M059J (cell line): ENCODE measurements at places on chromosomes 3 and 15.

GRCh38 chr3:113185194-113185835 lies 26.0 kb upstream of the BOC start:
- peak; percentile 12 for DNase-seq

DNA sequence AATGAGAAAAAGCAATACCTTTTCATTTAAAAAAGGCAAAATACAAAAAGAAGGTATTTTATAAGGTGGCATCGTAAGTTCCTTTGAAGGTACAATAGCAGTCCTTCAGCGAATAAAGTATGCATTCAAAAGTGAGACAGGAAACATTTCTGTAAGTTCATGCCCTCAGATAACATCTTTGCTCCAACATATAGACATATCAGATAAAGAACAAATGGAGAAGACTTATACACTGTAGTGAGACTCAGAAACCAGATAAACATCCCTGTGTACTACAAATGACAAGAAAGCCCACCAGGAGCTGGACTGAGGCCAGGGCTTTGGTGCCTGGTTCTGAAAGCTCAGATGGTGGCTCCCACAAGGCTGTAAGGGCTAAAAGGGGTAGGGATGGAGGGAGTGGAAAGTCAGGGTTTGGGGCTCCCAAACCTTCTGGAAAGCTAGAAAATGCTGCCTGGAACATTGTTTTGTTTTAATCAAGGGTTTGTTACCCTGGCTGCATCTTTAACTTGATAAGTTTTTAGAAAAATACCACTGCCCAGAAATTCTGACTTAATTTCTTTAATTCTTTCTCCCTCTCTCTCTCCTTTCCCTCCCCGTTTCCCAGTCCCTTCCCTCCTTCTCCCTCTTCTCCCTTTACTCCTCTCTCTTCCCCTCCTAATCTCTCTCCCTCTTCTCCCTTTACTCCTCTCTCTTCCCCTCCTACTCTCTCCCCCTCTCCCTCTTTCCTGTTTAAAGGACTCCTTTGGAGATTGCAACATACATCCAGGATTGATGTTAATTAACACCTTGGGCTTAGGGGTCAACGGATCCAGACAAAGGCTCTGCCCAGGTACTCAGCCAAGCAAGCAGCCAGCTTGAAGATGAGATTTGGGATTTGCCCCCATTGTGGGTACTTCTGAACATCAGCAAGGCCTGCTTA lies 126.1 kb downstream of the AQP9 start:
- DNase-seq: no peak

GRCh38 chr3:192487033-192487432 lies 240.3 kb downstream of the FGF12 start:
- peak; percentile 15 for DNase-seq

DNA sequence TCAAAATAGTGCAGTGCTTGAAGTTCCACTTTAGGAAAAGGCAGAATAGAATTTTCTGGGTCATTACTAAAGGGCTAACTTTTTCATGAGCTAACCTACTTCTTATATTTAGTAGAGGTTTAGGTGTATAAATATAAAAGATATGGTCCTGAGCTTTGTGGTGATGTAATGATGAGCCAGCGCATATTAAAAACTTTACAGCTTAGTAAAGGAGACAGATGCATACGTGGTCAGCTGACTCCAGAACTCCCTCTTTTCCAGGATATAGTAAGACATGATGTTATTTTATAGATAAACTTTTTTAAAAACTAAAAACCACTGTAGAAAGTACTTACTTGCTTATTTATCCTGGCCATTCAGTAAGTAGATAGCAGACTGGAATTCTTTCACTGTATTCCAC lies 895.0 kb downstream of the CADM2 start:
- no peak for DNase-seq

- DNase-seq: no peak
Measured at GRCh38 chr3:87120881-87121280, 106.2 kb upstream of the CHMP2B start.

DNA sequence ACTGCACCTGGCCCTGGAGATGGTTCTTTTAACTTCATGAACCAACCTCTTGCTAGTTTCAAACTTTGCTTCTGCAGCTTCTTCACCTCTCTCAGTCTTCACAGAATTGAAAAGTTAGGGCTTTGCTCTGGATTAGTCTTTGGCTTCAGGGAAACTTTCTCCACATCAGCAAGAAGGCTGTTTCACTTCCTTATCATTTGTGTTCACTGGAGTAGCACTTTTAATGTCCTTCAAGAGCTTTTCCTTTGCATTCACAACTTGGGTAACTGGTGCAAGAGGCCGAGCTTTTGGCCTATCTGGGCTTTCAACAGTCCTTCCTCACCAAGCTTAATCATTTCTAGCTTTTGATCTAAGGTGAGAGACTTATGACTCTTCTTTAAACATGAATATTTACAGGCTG lies 15.7 kb upstream of the TM2D3 start:
- no peak for DNase-seq

- peak; percentile 75 for DNase-seq
Measured at GRCh38 chr3:153350420-153350819, 188.4 kb downstream of the RAP2B start.

DNA sequence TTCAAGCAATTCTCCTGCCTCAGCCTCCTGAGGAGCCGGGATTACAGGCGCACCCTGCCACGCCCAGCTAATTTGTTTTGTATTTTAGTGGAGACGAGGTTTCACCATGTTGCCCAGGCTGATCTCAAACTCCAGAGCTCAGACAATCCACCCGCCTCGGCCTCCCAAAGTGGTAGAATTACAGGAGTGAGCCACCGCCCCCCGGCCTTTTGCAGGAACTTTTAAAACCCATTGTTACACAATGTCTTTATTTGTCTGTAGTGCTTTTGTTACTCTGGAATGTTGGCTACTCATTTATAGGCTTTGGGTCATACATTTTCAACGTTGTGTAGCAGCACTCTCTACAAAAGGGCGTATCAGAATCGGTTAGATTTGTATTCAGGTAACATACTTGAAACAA lies 499.1 kb downstream of the ROBO2 start:
- no peak for DNase-seq

DNA sequence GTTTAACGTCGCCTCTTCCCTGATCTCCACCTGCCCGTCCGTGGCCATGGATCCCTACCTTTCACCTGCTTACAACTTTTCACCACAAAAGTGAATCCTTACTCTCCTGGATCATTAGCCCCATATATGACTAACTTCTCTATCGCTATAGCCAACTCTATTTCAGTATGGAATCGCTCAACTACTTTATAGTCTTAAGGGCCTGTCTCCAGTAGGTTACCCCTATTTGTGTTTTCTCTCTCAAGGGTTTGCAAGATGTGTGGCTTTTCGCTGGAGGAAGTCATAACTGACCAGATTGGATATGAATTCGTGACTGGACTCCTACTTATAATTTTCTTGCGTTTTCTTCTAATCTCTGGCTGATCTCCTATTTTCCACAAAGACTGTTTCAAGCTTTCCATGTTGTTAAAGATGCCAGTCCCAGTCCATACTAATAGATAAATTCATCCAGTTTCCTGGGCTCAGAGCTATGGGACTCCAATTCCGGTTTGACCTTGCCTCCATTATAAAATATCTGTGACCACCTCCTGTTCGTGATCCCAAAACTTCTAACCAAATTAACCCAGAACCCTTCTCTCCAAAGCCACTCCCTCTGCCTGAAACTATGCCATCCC lies 1.3 kb upstream of the STAG1 start:
- no peak for DNase-seq

GRCh38 chr3:120095979-120096426 lies 1.8 kb upstream of the GSK3B start:
- DNase-seq: no peak

DNA sequence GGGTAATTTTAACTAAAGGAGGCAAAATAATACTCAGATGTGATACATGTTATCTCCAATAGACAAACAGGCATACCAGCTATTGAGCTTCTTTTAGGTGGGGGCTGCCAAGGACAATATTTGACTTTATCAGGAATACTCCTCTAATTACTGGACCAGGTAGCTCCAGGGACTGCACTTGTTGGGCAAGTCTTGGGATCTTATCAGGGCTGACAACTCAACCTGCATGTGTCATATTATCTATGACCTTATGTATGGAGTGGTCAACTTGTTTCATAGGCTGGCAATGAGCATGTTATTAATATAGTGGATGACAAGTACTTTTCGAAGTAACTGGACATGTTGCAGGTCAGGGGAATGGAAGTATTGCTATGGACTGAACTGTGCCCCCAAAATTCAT lies 15.0 kb upstream of the ZNF445 start:
- DNase-seq: no peak

- no peak for DNase-seq
Measured at GRCh38 chr15:78355177-78355576, 15.0 kb downstream of the CRABP1 start.

DNA sequence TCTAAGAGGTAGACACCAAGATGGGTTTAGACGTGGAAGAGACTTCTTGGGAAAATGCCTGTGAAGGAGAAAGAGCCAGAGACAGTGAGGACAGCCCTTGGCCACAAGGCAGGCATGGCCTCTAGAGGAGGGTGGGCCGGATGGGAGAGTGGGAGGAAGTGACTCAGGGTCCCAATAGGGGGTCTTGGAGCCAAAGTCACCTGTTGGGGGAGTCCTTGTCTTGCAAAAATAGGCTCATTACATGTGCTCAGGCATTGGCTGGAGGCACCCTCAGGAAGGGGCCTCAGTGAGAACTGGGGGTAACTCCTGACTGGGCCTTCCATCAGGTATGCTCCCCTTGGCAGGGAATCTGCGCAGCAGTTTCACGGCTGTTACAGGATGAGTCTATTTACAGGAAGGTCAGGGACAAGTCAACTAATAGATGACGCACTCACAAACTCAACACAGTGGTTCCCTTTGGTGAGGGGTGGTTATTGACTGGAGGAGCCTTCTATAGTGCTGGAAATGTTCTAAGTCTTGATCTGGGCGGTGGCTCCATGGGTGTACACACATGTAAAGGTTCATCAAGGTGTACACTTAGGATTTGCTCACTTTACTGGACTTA lies 259.6 kb downstream of the XXYLT1 start:
- DNase-seq: no peak

GRCh38 chr3:123750209-123750608 lies 133.9 kb downstream of the MYLK start:
- peak; percentile 43 for DNase-seq

- DNase-seq: no peak
Measured at GRCh38 chr15:52351206-52351908, 55.8 kb upstream of the MYO5C start.

DNA sequence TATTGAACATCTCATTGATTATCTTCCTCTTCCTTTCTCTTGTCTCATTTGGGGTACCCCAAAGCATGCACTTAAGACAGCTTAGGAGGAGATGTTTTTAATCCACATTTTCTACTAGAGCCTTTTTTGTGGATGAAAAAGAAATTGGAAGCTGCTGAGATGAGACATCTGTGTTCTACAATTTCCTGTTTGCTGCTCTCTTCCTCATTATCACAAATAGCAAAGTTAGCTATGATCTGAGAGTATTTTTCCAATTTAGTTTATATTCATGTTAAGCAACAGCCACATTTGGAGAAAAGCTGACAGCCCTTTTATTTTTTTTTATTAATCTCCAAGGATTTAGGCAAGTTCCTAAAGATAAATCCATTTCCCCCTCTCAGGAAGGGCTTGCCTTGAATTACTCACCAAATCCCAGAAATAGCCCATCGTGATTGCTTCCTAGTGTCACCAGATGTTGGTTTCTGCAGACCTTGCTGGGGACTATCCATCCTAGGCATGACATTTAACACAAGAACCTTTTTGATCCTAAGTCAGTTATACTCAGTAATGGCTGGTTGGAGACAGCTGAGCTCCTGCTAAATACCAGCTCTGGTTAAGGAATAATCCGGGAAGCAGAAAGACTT lies 70.8 kb upstream of the FILIP1L start:
- no peak for DNase-seq

GRCh38 chr3:27186013-27186412 lies 183.2 kb downstream of the NEK10 start:
- DNase-seq: no peak

- DNase-seq: no peak
Measured at GRCh38 chr3:138297059-138297607, 32.5 kb downstream of the NME9 start.

- no peak for DNase-seq
Measured at GRCh38 chr3:160612386-160613075, 47.2 kb upstream of the KPNA4 start.

- peak; percentile 47 for DNase-seq
Measured at GRCh38 chr15:62853114-62853840, 189.3 kb upstream of the TPM1 start.

GRCh38 chr15:76176487-76177085 lies 116.8 kb downstream of the TMEM266 start:
- no peak for DNase-seq

- DNase-seq: no peak
Measured at GRCh38 chr15:54026891-54027290, 48.6 kb downstream of the UNC13C start.

- no peak for DNase-seq
Measured at GRCh38 chr15:69930754-69931153, 167.0 kb downstream of the TLE3 start.

DNA sequence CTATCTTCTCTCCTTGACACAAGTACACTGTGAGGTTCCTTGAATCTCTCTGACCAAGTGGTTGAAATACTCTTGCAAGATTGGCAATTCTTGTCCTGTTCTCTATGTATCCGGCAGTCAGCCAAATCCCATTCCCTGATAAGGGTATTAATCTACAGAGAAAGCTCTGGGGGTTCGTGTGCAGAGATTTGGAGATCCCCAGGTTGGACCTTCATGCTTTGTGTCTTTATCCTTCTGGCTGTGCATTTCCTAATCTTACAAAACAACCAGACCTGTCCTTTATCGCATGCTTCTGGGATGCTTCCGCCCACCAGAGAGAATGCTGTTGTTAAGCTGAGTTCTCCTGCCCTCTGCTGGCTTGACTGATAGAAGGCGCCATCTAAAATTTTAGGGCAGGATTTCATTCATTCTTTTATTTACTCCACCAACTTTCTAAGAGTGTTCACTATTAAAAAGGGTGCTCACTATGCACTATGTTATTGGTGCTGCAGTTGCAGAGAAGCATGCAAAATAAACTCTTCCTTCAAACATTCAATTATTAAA lies 8.6 kb upstream of the SST start:
- DNase-seq: peak; percentile 68

DNA sequence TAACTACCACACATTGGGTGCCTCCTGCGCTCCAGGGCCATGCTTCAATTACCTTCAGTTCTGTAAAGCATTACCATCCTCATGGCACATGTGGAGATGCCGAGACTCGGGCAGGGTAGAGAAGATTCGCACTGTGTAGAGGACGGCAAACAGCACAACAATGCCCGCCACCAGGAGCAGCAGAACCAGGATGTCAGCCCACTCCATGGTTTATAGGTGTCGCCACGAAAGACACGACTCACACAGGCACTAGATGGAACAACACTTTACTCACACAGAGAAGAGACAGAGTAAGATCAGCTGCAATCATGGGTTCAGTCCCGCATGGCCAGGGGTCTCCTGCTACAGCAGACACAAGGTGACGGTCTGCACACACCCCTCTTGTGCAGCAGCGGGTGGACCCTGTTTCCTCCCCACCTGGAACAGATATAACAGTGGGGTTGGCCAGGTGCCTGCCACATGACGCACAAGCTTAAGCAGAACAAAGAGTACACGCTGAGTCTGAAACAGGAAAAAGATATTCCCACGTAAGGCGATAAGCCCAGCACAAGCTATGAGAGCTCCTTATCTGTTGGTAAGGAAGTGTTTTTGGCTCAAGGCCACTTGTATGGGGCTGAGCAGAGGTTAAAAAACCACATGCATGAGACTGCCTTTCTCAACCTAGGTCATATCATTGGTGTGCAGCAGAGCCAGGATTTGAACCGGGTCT lies 2.5 kb upstream of the TBC1D21 start:
- DNase-seq: peak; percentile 8
